ENCODE measurements at places on chromosomes 12 and 14.
A peak's percentile ranks its signal among the peaks of the same experiment; 100 is the strongest.

DNA sequence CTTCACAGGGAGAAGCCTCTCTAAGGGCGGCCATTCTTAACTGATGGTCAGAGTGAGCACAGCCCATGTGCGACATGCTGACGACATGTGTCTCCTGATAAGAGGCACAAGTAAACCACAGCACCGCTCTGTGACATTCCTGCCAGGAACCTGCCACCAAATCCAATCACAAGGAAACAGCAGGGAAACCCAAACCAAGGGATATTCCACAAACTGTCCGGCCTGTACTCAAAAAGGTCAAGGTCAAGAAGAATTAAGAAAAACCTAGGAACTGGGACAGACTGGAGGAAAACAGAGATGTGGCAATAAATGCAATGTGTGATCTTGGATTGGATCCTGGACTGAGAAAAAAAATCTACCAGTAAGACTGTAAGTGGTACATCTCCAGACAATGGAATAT is 91.9 kb downstream of the SYNE3 start:
- DNase-seq = no peak

DNA sequence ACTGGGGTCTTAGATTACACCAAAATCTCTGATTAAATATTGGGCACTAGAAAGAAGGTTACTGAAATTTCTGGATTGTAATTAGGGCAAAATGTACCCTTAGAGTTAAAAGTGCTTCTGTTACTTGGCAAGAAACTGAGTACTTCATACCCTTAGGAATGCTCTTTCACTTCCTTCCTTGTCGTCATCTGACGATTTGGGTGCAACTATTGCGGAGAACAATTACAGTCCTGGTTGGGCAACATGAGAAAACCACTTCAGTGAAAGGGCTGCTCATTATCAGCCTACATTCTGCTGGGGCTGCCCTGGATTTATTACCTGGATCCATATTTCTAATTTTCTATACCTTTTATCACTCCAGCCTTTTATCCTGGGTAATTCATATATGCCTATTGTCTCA is 348.5 kb upstream of the MDGA2 start:
- DNase-seq = no peak

- DNase-seq = no peak
Observed at GRCh38 chr14:95346820-95347219, 27.1 kb upstream of the CLMN start.

GRCh38 chr12:34105392-34105933 is 83.2 kb downstream of the ALG10 start:
- no peak for DNase-seq

DNA sequence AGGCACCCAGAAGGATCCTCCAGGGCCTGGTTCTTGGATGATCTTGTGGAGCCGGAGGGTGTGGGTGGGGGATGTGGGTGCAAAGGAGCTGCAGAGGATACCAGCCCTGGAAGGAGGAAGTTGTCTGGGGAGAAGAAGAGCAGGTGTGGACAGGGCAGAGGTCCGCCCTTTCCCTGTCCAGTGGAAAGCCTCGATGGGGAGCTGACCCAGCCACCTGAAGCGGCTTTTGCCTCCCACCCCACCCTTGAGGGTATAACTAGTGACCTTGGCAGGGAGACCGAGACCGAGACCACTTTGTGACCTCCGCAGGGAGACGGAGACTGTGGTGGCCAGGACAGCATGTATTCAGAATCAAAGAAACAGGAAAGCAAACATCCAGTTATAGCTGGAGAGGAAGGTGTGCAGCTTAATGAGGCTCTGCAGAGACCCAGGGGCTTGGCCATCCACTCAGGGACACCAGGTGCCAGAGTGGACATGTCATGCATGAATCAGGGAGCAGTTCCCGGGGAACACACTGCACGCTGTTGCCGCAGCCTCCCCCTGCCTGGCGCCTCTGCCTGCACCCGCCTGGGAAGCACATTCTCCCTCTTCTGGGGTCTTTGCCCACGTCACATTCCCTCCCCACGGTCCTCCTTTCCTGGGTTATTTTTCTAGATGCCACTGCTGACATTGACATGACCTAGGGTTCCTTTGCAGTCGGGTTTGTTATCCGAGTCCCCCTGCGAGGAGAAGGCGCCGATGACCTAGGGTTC is 87.7 kb downstream of the ADGRD1 start:
- DNase-seq = no peak

DNA sequence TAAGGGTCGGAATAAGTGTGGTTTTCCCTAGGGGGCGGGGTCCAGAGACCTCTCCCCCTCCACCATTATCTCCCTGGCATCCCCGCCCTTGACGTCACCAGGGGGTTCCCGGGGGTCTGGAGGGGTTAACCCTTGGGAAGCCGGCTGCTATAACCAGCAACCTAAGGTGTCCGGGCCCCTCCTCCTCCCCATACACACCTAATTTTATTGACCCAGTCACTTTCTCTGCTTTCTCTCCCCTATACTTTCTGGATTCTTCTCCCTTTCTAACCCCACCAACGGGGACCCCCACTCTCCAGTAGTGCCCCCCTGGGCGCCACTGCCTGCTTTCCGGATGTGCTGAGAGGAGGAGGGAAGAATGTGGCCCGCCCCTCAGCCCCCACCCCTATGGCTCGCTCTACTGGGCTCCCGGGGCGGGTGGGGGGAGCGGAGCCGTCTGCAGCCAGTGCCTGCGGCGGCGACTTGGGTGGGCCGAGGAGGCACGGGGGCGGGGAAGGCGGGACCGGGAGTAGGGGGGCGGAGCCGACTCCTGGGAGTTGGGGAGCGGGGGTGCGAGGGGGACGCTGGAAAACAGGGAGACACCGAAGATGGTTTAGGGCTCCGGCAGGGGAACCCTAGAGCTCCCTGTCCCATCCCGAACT is 1.8 kb downstream of the GLI1 start:
- DNase-seq = no peak

DNA sequence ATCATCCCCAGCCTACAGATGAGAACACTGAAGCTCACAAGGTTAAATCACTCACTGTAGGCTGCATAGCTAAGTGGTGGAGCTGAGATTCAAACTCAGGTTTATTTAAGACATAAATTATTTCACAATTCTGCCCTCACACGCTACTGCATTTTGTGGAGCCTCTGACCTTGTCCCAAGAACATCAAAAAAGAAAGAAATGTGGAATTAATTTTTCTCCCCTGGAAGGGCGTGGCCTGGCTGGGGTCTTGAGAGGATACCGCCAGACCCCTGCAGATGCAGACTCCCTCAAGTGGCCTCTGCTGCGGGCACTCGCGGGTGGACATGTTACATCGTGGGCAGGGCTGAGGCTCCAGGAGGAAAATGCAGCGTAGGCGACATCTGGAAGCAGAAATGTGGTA is 40.6 kb downstream of the LTBP2 start:
- DNase-seq = no peak

DNA sequence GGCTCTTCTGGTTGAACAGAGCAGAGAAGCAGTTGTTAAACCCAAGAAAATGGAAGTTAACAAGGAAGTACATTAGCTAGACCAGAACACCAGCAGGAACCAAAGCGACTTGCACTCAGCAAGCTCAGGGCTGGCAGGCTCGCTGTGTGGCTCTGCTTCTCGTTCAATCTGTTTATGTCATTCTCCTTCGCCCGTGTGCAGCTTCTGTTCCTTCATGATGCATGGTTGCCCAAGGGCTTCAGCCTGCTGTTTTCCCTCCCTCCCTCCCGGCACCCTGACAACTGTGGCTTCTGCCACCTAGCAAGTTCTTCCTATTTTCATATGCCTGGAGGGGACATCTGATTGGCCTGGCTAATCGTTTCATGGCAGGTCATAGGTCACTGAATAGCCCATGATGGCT is 25.3 kb downstream of the PIGH start:
- no peak for DNase-seq

DNA sequence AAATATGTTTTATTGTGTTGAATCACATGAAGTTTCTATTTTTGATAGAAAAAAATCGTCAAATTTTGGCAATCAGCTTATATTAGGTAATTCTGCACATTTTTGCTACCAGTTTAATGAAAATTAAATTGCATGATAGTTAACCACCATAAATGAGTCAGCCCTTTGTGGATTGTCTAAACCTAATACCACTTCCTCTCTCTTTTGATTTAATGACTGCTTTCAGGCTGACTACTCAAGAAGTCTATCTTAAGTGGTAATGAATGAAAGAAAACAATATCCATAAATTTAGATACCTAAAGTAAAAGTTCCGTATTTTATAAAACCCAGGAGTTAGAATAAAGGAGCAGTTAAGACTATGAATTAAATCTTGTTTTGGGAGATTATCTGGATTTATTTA is 450.5 kb downstream of the TMEM117 start:
- DNase-seq = no peak

- no peak for DNase-seq
Observed at GRCh38 chr12:44526655-44527182, 349.4 kb downstream of the NELL2 start.

GRCh38 chr14:61416591-61416990 is 95.2 kb downstream of the PRKCH start:
- no peak for DNase-seq

GRCh38 chr12:120944645-120945217 is 33.6 kb upstream of the HNF1A start:
- no peak for DNase-seq

DNA sequence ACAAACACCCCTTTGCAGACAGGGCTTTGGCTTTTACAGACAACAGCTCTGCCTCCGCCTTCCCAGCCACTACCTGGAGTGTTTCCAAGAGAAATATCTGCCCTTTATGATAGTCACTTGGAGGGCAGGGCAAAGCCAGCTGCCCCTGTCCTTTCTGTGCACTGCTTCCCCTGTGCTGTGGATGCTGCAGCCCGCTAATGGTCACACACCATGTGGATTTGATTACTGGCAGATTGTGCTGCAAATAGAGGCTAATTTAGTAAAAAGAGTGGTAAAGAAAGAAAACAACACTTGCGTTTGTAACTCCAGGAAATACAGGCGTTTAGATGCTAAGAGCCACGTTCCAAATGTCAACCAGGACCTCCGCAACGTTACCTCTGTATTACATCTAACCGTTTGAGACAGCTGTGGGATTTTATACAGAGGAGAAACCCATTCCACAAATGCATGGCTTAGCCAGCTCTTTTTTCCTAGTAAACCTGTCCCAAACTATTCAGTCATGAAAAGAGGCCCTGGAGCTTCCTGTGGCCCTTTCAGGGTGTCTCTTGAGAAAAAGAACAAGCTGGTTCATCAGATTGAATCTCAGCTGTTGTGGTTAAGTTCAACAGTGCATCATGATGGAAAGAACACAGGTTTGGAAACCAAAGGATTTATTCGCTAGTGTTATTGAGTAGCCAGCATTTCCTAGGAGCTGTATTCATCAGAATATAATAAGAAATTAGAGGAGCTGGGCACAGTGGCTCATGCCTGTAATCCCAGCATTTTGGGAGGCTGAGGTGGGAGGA is 30.1 kb upstream of the PWP1 start:
- DNase-seq = no peak

DNA sequence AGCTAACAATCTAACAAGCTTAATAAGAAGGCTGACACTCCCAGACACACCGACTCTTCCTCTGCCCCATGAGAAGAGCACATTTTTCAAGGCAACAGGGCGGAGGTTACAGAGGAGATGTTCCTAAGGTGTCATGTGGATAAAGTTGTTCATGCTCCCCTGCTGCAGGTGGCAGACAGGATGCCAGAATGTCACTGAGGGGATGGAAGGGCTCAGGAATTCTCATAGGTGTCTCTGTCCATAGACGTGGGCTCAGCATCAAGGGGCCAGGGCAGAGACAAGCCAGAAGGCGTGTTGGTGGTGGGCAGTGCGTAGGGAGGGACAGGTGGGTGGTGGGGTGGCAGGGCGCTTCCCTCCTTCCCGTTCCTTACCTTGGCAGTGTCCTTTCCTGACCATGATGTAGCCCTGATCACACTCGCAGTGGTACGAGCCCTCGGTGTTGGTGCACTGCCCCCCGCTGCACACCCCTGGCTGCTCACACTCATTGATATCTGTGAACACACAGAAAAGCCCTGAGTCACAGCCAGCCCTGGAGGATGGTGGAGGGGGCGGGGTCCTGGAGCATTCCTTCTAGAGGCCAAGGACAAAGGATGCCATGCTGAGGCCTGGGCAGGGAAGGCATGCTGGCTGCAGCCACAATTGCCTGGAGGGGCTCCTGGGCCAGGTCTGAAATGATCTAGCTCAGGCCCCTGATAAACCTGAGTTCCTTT is 23.0 kb downstream of the ISCA2 start:
- no peak for DNase-seq

- DNase-seq = no peak
Observed at GRCh38 chr14:32542507-32542906, 213.4 kb downstream of the AKAP6 start.

DNA sequence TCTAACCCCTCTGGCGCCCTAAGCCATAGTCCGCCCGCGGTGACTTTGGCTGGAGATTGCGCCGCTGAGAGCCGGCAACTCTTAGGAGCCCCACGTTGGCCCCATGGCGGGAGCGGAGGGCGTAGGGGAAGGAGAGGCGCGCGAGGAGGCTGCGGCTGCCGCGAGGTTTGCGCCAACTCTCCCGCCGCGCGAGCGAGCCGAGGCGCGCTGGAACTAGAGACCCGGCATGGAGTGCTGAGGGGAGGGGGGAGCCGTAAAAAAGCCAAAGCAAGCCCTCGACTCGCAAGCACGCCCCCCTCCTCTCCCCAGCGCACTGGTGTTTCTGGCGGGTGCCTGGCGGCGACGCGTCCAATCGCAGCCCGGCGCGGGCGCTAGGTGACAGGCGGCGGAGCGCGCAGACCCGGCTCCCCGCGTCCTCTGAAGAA is at the start of gene SYT10:
SYT10 (minus strand) TSS at position 233 of the 425 bp plus-strand sequence. CDS start 297 bp downstream, outside the sequence.
- peak; percentile 37 for DNase-seq

DNA sequence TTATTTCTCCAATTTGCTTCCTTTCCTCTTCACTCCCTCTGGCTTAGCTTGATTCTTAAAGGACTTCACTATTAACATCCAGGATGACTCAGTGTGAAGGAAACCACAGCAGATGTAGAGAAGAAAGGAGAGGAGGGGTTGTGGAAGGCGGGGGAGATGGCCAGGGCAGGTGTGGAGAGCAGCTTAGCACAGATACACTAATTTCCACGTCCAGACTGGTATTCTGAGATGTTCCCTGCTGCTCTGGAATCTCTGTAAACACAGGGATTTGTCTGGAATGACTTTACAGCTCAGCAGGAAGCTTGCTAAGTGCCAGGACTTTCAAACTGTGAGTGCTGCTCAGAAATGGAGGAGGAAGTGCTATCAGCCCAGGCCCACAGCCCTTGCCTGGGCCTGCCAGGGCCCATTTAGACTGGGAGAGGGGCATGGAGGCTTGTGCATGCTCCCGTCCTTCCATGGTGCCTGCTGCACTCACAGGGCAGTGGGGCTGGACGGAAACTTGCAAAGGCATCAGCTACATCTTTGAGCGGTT is 202.5 kb upstream of the DDHD1 start:
- no peak for DNase-seq

DNA sequence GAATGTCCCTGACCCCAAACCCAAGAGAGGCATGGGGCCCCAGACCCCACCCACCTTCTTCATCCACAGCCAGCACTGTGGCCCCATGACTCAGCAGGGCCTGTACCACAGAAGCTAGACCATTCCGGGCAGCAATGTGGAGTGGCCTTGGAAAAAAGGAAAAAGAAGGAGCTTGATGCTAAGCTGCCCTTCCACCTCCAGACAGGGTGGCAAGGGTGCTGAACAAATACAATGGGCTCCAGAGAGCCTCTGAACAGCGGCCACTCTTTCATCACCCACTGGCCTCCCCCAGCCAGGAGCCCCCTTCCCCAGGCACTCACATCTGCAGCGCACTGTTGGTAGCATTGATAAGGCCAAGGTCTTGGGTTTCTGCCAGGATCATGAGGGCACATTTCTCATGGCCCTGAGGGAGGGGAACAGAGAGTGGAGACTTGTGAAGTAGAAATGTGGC is 13.9 kb downstream of the SLC39A5 start:
- DNase-seq = no peak
